ENCODE measurements at places on chromosomes 4 and X.

- DNase-seq = no peak
Observed at GRCh38 chr4:3866813-3867129, 100.6 kb downstream of the ADRA2C start.

DNA sequence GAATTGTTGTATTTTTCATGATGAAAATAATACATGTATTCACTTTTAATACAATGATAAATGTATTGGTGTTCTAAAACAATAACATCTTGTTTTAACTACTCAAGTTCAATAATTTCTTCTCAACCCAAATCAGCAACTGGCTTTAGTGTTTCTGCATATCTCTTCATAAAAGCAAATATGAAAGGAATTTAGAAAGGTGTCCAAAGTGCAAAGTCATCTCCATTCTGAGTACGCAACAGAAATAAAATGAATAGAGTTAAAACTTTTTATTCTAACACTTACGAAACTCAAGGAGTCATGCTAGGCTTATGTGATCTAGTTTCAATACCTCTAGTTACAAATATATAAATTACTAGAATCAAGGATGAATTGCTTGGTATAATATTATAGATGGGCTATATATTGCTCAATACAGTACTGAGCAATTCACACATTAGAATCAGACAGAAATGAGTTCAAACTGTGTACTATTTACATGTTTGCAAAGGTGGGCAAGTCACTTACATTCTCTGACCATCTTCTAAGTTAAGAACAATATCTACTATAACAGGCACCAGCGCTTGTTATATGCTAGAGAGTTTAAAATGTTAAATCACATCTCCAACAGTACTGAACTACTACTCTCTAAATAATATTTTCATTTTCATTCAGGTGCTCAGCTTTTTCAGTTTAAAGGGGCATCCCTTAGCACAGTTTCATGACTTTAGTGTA, 51.5 kb downstream of the PPA2 start:
- no peak for DNase-seq

GRCh38 chr4:86481440-86481839, 112.7 kb upstream of the PTPN13 start:
- no peak for DNase-seq

DNA sequence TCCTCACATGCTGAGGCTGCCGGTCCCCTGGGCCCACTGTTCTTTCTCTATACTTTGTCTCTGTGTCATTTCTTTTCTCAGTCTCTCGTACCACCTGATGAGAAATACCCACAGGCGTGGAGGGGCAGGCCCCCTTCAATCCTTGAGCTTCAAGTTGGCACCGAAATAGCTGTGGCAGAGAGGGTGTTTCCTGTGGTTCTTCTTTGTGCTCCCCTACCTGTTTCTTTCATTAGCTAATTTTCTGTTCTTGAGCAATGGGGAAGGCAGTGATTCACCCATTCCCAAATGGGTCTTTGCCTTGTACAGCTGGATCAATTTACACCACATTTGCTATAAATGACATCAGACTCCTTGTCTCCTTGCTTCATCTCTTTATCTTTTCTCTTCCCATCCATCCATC, 2.1 kb upstream of the CYSLTR1 start:
- DNase-seq = no peak

DNA sequence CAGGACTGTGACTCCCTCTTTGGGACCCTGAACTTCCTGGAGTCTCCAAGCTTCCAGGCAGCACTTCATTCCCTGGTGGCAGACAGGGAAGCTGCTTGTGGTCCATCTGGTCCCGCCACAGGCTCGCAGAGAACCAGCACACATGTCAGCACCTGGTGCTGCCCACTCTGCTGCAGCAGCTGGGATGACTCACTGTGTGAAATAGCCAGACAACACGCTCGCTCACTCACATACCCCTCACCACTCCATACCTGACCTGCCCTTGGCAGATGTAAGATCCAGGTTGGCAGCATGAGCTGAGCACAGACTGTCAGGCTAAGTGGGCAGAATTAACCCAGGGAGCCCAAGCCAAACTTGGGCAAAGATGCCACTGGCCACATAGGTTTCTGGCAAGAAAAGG, 613.5 kb downstream of the PCDH18 start:
- no peak for DNase-seq
